ENCODE measurements at places on chromosomes 5 and 9.
A peak's percentile ranks its signal among the peaks of the same experiment; 100 is the strongest.

DNA sequence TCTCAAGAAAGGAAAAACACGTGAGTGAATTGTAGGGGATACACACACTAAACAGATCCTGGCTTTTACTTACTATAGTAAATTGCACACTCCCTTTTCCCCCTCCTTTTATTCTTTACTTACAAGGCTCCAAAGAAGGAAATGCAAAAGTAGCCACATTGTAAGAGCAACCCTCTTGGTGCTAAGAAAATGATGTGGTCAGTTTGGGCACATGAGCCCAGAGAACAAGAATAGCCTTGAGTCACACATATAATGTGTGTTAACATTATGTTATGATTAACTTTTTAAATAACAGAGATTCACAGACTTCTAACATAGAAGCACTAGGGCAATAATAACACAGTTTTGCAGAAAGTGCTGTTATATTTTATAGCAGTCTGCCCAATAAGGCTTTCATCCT lies 48.5 kb downstream of the PCSK5 start:
- no peak for DNase-seq

DNA sequence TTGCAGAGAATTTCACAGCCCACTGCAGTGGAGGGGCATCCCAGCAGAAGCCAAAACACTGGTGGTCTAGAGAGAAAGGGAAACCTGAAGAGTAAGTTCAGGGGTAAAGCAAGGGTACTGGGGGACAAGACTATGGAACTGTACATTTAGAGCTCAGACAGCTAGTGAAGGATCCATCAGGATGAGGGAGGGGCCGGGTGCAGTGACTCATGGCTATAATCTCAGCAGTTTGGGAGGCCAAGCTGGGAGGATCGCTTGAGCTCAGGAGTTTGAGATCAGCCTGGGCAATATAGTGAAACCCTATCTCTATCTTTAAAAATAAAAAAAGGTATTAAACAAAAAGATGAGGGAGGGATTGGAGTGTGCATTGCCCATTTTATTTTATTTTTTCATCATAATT lies 7.8 kb upstream of the ANKH start:
- no peak for DNase-seq

DNA sequence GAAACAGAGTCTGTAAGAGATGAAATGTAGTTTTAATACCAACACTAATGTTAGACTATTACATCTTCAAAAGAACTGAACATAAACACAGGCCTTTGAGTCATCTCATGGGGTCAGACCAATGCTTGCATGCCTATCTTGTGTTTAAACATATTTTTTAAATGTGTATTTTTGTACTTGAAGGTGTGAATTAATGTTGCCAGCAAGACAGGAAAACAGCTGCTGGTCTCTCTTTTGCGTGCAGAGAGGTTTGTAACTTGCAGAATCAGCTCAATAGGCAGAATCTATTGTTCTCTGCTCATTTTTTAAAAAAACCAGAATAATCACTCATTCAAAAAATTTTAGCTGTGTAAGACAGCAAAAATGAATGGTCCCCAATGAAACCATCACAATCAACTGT lies 180.2 kb downstream of the ALDH1A1 start:
- DNase-seq: no peak

DNA sequence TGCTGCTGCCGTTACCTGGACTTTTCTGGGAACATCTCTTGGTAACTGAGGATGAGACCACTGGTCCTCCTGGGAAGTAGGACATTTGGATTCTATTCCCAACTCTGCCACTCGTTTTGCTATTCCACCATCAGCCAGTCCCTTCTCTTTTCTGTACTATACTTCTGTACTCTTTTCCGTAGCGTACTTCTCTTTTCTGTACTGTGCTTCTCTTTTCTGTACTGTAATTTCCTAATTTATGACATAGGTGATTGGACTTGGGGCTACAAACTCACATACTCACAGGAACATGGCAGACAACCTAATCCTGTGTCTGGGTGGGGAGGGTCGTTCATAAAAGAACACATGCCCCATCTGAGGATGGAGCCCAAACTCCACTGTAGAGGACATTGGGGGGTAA lies 335.3 kb upstream of the PANK3 start:
- no peak for DNase-seq

GRCh38 chr5:179771311-179771895 lies 22.4 kb upstream of the LTC4S start:
- DNase-seq: no peak

- DNase-seq: no peak
These were observed 19.6 kb downstream of the MFAP3 start for GRCh38 chr5:154058055-154059038.

DNA sequence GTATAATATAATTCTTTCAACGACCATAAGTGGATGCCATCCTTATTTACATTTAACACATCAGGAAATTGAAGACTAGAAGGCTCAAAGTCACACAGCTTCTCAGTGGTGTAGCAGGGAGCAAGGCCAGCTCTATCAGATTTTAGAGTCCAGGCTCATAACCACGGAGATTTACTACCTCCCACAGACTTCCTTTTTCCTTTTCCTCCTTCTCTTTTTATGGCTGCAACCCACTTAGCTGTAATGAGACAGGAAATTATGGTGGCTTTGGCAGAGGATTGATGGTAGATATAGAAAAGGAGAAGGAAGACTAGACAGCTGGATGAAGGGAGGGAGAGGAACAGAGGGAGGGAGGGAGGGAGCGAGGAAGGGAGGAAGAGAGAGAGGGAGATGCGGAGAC lies 47.4 kb downstream of the SPEF2 start:
- peak; percentile 7 for DNase-seq

DNA sequence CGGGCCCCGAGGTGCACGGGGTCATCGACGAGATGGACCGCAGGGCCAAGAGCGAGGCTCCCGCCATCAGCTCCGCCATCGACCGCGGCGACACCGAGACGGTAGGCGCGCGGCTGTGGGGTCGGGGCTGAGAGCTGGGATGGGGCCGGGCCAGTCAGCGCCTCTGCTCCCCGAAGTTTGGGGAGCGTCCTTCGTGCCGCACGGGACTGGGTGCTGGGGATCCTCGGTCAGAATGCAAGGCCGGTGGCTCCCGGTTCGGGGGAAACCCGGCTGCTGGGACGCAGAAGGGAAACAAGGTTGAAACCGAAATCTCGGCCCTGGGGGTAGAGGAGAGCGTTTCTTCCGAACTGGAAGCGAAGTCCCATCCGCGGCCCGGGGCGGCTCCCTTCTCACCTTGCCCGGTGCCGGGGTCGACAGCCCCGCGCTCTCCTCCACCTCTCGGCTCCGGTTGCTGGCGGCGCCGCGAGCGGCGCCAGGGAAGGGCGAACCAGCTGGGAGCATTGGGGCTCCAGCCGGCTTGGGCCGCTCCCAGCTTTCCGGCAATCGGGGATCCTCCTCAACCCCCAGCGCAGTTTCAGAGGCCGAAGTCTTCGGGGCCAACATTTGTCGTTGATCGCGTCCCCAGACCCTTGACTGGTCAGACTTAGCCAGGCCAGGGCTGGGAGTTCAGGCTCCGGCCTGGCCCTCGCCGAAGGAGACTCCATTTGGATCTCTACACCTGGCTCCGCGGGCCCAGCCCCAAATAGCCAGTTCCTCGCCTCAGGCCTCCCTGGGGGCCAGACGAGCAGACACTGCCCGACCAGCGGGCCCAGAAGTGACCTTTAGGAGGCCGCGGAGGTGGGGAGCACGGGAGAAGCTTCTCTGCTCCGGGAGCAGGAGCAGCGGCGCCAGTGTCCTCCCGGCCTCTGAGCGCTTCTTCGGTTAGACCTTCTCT lies 1.1 kb downstream of the LHX2 start:
- no peak for DNase-seq

DNA sequence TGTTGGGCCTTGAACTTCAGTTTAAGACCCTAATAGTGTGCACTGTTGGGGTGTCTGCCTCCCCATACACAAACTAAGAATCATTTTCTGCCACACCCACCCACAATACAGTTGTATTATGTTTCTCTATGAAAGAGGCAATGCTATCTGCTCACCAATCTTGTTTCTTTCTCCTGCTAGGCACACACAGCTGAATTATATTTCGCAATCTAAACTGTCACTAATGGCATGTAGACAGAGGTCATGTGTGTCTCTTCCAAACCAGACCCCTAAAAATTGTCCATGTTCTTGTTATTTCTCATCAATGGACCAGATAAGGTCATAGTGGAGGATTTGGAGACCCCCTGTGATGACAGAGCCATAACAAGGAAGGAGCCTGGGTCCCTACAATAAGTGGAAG lies 57.3 kb downstream of the RIGI start:
- DNase-seq: no peak

- no peak for DNase-seq
These were observed 22.5 kb upstream of the RAD23B start for GRCh38 chr9:107260437-107261081.

GRCh38 chr5:148988328-148988727 lies 74.5 kb downstream of the SH3TC2 start:
- no peak for DNase-seq

GRCh38 chr5:147616421-147616820 lies 106.6 kb upstream of the DPYSL3 start:
- DNase-seq: no peak

- no peak for DNase-seq
These were observed 31.6 kb downstream of the DROSHA start for GRCh38 chr5:31500256-31500655.

DNA sequence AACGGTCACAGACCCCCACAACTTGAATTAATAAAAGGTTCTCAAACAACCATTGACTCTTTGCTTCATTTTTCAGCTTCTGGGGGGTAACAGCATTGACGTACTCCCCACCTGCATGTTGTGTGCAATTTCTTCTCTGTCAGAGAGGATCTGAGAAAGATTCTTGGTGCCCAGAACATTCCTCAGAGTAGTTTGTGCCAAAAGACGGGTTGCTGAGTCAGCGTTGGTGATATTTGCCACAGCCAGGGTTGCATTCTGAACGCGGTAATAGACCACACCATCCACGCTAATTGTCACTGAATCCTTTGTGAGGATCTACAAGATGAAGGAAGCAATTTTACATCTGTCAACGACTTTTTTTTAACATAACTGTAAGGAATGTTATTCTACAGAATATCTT lies 21.0 kb downstream of the STOM start:
- no peak for DNase-seq

DNA sequence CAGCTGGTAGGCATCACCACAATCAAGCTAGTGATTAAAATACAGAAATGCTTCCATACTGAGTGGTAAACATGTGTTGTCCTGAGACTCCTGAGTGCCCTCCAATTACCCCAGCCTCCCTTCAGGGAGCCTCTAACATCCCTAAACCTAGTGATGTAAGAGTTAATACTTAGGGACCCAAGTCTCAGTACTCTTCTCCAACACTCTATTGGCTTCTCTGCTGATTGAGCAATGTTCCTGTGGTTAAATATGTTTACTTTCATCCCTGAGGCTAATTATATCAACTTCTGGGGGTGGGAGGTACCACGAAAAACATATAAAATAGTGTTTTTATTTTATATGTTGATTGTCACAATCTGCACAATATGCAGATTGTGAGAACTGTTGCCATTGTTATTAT lies 5.0 kb downstream of the GRXCR2 start:
- DNase-seq: no peak

- no peak for DNase-seq
These were observed 15.6 kb upstream of the CARD19 start for GRCh38 chr9:93080406-93080805.

DNA sequence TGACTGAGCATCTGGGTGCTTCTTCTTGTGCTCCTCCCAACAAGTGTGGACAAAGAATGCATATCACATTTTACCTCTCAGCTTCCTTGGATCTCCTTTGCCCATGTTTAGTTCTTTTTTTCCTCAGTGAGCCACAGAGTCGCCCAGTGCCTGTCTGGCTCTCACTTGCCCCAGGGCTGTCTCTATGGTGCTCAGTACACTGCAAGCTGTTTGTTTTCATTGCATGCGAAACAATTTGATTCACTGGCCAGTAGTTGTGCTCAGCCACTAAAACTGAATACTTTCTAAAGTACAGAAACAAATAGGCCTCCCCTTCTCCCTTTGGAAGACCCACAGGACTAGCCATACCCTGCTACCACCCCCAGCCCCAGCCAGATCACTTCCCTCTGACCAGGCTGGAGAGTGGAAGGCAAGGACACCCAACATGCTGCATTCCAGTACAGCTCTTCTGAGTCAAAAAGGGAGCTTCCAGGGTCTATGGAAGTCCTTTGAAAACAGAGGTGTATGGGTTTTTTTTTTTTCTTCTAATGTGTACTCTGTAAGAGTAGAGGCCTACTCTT lies 3.8 kb downstream of the LHFPL2 start:
- DNase-seq: no peak

DNA sequence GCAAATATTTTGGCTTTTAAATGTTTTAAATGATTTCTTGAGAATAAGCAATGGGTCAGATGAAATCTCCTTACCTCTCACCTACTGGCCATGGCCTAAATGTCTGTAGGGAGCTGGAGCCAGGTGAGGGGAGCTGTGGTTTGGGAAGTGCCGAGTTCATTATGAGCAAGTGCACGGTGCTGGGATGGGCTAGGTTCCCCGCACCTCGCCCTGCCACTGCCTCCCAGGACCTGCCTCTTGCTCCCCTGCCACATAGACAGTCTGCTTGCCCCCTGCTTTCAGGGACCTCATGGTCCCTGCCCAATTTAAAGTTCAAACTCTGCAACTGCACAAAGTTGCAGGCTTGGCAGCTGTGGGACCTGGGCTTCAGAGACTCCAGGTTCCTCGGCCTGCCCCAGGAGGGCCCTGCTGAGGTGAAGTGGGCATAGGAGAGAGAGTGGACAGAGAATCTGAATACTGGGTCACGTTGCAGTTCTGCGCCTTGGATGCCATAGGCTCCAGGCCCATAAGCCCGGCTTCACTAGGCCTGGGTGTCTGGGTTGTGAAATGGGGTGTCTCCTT lies 5.4 kb downstream of the OR13J1 start:
- no peak for DNase-seq

GRCh38 chr5:5062525-5063302 lies 77.4 kb upstream of the ADAMTS16 start:
- no peak for DNase-seq

DNA sequence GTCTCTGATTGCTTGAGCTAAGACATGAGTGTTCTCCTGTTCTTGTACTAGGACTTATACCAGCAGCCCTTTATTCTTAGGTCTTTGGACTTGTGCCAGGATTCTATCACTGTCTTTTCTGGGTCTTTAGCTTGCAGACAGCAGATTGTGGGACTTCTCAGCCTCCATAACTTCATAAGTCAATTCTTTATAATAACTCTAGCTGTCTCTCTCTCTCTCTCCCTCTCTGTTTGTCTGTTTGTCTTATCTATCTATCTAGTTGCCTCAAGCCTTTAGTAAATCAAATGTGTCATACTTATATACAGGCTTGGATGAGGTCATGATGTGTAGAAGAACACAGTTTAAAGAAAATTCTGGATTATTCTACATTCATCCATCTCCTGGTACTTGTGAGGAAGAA lies 11.5 kb upstream of the ANKRD55 start:
- DNase-seq: no peak

GRCh38 chr5:73088026-73088425 lies 32.3 kb upstream of the TMEM171 start:
- DNase-seq: no peak
